Pulmonary artery endothelial cell (primary cell): ENCODE measurements at places on chromosomes 7 and 10.
A peak's percentile ranks its signal among the peaks of the same experiment; 100 is the strongest.

GRCh38 chr7:155164316-155164715 is 94.2 kb downstream of the HTR5A start:
- DNase-seq, result no peak

DNA sequence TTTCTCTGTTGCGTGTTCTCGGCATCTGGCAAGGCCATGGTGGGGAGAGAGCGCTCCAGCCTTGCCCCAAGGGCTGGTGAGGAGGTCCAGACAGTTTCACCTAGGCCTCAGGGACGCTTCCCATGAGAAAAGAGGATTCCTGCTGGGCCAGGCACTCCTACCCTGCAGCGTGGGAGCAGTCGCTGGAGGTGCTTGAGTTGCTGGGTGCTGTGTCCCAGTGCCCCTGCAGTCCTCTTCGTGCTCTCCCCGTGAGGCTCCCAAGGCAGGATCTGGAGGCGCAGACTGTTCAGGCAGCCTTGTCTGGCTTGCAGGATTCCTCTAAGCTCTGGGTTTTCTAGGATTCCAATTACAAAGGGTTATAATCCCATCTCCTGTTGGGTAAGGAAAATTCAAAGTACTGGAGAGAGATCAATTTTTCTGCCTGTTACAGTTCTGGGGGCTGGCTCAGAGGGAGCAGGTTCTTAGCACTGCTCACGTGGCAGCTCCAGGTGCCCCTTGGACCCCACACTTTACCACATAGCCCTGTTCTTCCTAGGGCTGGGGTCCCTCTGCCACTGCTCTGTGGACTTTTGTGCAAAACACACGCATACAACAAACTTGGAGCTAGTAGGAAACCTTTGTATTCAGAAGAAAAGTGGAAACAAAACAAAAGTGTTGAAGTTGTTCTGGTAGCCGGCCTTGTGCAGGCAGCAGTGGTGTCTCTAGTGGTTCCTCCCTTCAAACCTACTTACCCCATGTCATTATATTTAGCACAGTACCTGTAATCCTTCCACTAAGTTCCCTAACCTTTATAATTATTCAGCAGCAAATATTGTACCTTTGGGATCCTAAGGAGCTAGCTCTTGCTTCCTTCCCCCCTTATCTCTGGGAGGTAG is 60.5 kb downstream of the CCNY start:
- no peak for DNase-seq

DNA sequence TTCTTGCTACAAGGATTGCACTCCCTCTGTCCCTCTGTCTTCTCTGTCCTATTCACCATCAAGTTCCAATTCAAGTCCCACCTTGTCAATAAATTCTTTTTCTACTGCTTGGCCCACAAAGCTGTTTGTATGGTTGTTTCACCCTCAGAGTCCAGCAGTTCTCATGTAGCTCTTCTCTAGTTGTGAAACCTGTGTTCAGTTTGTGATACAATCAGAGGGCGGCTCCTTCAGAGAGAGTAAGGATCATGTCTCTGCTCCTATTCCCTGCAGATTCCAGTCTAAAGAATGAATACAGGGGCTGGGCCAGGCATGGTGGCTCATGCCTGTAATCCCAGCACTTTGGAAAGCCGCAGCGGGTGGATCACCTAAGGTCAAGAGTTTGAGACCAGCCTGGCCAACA is 126.6 kb upstream of the BET1 start:
- DNase-seq, result no peak

GRCh38 chr7:155804897-155805825 is 7.1 kb downstream of the SHH start:
- DNase-seq, result peak; percentile 19

GRCh38 chr10:90871766-90872647 is at the start of gene RPP30:
RPP30 (plus strand) TSS chr10:90871974; CDS start chr10:90871987, 13 bp downstream.
- peak; percentile 51 for DNase-seq

- no peak for DNase-seq
Measured at GRCh38 chr7:98000356-98000755, 10.4 kb upstream of the OCM2 start.

DNA sequence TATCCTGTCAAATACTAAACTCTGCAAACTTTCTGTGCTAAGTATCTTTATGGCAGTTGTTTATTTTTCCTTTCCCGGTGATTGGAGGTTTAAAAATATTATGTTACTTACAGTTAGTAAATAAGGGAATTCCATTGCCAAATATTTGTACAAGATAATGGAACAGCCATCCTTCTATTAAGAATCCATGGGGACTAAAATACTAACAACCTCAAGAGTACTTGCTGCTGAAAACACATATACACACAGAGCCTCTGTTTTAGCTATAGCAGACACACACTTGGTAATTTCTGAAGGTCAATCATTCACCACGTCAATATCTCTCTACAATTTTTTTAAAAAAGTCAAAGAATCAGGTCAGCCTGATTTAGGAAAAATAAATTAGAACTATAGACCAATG is 32.4 kb downstream of the TSPAN12 start:
- no peak for DNase-seq

DNA sequence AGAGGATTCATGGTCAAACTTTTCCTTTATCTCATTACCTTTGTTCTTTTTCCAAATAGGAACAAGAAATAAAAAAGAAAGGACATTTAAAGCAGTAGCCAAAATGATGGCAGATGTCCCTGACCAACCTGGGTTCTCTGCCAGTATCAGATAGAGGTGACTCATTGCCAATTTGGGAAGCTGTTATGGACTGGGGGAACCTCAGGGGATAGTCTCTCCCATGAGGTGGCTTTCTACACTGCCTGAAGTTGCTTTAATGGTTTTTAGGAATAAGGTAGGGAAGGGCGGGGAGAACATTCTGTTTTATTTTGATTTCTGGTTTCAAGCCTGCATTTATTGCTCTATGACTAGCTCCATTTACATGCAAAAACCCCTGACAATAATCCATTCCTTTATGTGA is 457.9 kb upstream of the TPK1 start:
- DNase-seq, result no peak

DNA sequence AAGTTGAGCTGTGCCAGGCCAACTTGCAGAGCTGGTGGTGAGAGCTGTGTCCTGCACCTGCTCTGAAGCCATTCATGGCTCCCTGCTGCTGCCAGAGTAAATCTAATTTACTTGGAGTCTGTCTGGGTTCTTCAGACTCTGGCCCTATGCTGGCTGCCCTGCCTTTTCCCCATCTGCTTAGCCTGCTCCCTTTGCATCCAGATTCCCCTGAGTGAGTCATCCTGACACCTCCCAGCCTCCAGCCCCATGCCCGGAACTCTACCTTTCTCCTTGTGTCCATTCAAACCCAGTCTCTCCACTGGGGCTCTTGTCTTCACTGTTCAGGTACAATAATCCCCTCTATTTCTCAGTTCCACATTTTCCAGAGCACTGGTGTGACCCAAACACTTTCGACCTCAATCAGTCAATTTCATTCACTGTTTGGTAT is 434.4 kb upstream of the ZMIZ1 start:
- no peak for DNase-seq

DNA sequence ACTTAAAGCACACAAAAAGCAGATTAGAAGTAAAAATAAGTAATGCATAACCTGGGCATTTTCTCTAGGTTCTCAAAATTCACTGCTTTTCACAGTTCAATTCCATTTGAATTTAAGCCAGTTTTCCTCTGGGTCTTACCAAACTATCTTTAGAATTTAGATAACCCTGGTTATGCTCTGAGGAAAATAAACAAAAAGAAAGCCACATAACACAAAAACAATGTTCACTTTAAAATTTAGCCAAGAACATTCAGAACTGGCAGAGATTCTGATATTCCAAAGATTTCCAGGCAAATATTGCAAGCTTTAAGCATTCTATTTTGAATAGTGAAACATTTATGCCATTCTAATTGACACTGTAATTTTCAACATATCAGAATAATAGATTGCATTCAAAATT is 50.7 kb upstream of the PRKG1 start:
- DNase-seq, result no peak

GRCh38 chr7:122525355-122525754 is 173.6 kb downstream of the RNF133 start:
- no peak for DNase-seq

DNA sequence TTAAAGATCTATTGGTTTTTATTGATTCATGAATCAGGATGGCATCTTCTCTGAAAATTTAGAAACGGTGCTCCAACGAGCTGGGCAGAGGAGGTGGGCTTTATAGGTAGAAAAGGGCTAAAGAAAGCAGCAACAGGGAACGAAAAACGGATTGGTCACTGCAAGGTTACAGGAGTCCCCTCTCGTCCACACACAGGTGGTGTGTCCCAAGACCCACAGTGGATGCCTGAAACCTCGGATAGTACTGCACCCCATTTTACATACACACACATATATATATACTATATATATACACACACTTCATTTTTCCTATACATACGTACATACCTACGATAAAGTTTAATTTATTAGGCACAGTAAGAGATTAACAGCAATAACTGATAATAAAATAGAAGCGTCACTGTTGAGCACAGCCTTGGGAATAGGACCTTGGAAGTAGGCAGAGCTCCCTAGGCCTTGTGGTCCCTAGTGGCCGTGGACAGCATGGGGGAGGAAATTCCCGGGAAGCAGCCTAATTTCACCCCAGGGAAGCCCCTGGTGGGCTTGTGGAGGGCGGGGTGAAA is 737 bp upstream of the NUB1 start:
- no peak for DNase-seq

DNA sequence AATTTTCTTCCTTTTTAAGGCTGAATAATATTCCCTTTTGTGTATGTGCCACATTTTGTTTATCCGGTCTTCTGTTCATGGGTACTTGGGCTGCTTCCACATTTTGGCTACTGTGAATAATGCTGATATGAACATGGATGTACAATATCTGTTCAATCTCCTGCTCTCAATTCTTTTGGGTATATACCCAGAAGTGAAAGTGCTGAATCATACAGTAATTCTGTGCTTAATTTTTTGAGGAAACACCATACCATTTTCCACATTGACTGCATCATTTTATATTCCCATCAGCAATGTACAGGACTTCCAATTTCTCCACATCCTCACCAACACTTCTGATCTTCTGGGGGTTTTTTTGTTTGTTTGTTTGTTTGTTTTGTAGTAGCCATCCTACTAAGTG is 135.0 kb upstream of the INHBA start:
- DNase-seq, result no peak
